ENCODE measurements at places on chromosomes 4 and X.
A peak's percentile ranks its signal among the peaks of the same experiment; 100 is the strongest.

- DNase-seq = no peak
Measured at GRCh38 chrX:87425618-87426017, 92.0 kb upstream of the KLHL4 start.

DNA sequence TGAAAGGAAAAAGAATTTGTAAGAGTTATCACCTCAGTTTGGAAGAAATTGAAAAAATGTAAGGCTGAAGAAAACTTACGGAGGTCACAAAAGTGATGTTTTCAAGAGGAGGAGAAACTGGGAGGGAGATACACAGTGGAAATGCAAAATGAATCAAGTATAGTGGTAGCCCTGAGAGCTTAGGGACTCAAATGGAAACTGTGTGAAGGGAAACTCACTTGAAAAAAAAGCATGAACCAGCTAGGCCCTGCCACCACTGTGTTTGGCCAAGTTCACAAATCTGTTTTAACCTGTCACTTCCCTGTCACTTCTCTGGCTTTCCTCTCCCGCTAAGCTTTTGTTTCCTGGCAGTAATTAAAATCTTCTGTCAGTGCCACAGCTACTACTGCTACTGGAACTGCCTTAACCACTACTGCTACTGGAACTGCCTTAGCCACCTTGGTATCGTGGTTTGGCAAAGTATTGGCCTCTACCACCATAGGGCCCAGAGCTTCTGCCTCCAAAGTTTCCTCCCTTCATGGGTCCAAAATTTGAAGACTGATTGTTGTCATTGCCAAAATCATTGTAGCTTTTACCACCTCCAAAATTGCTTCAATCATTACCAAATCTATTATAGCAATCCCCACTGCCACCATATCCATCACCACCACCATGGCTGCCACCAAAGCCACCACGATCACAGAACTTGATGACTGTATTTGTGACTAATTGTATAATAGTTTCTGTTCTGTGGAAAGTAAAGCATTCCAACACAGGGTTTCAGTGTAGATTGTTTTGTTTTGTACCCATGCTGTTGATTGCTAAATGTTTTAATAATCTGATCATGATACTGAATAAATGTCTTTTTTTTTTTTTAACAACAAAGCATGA lies 41.5 kb downstream of the SMARCA5 start:
- DNase-seq = no peak

DNA sequence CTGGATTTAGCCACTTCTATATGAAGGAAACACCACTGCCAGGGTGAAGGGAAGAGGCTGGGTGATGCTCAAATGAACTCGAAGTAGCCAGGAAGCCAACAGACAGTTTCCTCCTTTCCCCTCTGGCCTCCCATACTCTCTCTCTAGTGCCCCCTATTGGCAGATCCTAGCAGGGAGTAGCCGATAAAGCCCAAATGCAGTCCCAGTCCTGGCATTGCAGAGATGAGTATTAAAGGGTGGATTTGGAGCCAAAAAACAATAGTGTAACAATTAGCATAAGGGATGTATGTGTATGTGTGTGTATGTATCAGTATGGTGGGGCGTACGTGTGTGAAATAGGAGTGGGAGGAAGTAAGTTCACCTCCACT lies 213.8 kb upstream of the LDB2 start:
- no peak for DNase-seq

DNA sequence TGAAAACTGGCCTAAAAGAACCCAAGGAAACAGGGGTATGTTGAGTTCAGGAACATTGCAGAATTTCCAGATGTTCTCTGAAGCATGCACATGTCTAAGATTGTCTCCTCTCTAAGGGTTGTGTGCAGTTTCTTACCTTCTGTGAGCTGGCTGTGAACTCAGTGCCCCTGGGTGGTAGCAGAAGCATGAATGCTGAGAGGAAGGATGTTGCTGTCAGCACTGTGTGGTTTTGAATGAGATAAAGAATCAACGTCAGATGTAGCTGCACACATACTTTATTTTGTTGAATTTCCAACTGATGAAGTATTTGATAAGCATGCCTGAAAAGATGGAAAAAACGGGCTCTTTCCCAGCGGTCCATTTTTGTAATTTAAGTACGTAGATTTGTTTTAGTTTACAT lies 23.8 kb upstream of the CD38 start:
- peak; percentile 18 for DNase-seq

GRCh38 chr4:159352609-159353008 lies 249.7 kb downstream of the RAPGEF2 start:
- no peak for DNase-seq

DNA sequence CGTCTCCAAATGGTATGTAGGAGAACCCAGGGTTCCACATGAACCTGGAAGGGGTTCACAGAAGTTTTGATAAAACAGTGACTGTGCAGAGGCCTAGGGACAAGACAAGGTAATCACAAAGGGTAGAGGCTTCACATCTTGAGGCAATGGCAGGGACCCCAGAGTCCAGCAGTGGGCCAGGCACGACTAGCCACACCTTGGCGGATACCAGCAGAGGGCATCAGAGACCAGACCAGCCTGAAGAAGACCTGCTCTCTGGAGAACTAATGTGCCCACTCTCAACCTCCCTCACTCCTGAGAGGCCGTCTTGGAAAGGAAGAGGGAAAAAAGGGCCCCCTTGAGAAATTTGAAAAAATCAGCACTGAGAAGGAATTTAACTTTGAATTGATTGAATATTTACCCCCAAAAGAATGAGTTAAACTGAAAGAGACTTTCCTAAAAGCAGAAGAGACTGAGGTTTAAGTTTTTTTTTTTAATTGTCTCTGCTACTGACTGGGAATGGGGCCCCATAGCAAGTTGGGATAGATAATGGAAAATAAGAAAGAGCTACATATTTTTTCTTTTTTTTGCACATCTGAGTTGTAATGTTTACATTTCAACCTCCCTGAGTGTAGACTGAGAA lies 243.8 kb upstream of the JADE1 start:
- DNase-seq = no peak

DNA sequence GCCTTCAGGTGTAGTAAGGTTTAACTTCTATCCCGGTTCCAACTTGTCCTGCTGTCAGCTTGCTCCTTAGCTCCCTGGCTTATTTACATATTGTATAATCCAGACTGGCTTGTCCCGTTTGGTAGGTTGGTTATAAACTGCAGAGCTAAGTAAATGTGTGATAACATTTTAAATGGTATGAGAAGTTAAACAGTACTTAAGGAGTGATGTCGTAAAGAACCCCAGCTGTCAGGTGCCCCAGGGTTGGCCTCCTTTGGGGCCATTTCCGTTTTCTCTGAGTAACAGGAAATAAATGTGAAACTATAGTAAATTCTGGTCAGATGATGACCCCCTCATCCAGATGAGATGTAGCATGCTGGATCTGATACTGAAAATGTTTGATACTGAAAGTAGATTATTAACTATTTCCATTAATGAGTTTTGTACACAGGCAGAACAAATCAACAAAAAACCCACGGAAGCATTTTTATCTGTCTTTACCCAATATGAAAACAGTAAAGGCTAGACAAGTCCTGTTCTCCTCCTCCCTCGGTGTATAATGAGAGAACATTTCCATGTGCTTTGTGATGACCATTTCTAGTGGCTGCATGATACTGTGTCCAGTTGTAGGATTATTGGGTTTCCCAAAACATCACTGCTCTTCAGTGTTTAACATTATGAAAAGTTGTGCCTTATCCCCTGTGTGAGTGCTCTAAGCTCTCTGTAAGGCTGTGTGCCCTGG lies 22.4 kb downstream of the GAB1 start:
- DNase-seq = no peak

DNA sequence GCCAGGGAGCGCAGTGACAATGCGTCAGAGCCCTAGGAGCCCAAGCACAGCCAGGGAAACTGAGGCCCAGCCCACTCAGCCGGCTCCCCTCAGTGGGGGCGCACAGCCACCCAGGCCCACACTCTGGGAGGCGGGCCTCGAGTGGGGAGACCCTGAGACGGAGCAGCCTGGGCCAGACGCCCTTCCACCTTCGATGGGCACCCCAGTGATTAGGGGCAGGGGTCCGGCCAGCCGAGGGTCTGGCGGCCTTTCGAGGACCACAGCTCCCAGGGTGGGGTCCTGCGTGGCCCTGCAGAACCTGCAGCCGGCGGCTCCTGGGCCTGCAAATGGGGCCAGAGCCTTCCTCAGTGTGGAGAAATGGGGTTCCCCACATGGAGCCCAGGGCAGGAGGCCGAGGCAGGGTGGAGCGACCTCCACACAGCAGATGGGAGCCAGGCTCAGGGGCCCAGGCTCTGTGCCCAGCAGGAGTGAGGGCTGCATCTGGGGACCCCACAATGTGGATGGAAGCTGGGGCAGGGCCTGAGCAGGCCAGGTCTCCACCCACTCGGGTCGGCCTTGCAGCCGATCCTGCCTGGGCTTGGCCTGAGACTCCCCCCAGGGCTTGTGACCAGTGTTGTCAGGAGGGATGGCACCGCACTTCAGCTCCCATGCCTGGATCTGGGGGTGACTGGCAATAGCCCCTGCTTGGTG lies 5.0 kb downstream of the HGFAC start:
- no peak for DNase-seq

DNA sequence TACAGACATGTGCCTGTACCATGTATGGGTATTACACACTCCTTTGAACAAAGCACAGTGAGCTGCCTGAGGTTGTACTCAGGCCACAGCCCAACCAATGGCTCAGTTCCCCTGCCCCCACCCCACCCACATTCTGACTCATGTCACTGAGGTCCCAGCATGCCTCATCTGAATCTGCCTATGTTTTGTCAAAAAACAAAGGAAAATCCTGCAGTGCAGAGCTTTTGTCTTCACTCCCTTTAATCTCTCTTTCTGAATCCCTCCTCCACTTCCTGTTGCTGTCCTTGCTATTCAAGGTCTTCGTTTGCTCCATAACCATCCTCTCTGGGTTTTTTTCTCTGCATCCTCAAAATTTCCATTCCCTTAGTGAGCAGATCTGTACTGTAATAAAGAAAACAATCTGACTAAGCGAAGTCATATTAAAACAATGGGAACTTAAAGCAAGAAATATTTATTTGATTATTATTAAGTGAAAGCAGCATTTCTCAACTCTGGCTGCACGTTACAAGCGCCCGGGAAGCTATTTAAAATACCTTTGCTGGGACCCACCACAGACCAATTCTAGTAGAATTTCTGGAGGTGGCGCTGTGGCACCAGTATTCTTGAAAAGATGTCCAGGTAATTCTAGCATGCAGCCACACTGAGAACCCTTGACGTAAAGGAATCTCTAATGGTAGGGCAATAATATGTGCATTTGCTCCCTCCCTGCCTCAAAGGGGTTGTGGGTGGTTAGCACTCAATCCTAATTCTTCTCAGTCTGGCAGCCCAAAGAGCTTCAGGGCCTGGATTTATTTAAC lies 8.7 kb downstream of the GUCY2F start:
- no peak for DNase-seq

GRCh38 chr4:15400981-15401671 lies 26.7 kb upstream of the C1QTNF7 start:
- DNase-seq = no peak

DNA sequence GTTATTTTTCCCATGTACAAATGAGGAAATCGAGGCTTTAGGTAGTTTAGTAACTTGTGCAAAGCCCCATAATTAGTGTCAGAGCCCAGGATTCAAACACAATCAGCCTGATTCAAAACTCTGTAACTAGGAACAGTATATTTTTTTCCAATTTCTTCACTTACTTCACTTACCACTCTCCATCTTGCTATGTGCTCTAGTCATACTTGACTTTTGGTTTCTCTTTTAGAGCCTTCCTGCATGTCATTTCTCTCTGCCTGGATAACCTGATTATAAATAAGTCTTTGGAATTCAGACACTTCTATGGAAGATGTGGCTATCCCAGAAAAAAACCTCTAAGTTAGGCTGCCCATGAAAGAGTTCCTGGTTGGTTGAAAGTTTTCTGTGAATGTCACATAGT lies 22.2 kb downstream of the SATL1 start:
- DNase-seq = no peak

DNA sequence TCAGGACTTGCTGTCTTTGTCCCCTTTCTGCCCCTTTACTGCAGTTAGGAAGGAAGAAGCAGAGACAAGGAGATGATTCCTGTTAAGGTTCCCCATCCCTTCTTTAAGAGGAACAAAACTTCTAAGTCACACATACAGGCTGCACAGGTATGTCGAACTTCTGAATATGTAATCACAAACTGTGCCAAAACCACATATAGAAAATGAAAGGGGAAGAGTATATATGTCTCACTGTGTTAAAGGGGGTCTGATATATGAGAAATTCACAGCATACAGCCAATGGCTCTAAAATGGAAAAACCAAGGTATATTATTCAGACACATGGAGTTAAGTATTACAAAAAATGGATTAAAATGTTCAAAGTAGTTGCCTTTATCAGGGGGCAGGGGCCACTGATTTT lies 11.7 kb downstream of the CFAP97 start:
- DNase-seq = no peak

DNA sequence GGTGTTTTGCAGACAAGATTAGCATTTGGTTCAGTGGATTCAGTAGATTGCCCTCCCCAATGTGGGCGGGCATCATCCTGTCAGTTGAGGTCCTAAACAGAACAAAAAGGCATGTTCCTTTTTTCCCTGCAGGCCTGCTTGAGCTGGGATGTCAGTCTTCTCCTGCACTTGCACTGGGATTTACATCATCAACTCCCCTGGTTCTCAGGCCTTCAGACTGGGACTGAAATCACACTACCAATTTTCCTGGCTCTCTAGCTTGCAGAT lies 278.9 kb upstream of the FTHL17 start:
- no peak for DNase-seq

DNA sequence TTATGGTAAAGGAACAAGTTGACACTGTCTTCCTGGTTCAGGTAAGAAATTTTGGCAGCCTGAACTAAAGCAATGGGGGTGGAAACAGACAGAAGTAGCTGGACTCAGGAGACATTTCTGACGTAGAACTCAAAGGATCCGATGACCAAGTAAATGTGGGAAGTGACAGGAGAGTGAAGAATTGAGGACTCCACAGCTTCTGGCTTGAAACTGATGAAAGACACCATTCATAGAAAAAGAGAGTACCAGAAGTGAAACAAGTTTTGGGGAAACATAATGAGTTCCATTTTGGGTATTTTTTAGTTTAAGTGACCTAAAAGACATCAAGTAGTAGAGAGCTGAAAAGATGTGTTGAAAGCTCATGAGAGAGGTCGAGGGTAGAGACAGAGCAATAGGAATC lies 5.7 kb downstream of the FAM120C start:
- DNase-seq = no peak

- no peak for DNase-seq
Measured at GRCh38 chr4:18034099-18034498, 12.5 kb upstream of the LCORL start.

- DNase-seq = no peak
Measured at GRCh38 chr4:126071346-126072333, 756.9 kb downstream of the FAT4 start.

GRCh38 chr4:164439037-164439436 lies 314.9 kb upstream of the SMIM31 start:
- DNase-seq = no peak

- DNase-seq = no peak
Measured at GRCh38 chrX:138487866-138488265, 223.7 kb downstream of the FGF13 start.
